ENCODE measurements at places on chromosomes 7 and 10.

DNA sequence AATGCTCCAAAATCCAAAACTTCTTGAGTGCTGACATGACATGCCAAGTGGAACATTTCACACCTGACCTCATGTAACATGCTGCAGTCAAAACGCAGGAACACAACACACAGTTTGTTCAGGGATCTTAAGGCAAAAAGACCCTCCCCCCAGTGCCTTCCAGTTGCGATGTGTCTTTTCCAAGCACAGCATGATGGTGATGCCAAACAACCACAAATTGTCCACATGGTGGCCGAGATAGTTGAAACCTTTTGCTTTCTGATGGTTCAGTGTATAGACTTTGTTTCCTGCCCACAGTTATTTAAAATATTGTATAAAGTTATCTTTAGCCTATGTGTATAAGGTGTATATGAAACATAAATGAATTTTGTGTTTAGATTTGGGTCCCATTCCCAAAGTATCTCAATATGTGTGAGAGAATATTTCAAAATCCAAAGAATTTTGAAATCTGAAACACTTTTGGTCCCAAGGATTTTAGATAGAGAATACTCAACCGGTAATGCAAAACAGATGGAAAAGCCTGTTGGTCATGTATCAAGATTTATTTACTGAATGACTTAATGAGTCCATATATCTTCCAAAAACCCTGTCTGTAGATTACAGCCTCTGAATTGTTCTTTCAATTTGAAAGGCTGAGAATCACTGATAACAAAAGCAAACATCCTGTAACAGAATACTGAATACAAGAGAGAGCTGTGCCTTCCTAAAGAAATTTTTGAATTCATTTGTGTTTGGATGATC, 93.4 kb upstream of the OIT3 start:
- no peak for DNase-seq

DNA sequence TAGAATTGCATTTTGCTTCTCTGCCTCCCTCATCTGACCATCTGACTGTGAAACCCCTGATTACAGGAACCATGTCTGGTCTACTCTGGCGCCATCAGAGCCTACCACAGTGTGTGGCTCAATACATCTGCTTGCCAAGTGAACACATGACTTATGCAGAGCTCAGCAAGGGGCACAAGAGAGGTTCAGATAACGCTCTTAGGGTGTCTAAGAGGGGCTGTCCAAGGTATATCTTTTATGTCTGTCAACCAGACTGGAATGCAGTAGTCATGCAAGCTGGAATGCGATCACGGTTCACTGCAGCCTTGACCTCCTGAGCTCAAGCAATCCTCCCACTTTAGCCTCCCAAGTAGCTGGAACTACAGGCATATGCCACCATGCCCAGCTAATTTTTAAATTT, 10.3 kb upstream of the RRP12 start:
- no peak for DNase-seq

DNA sequence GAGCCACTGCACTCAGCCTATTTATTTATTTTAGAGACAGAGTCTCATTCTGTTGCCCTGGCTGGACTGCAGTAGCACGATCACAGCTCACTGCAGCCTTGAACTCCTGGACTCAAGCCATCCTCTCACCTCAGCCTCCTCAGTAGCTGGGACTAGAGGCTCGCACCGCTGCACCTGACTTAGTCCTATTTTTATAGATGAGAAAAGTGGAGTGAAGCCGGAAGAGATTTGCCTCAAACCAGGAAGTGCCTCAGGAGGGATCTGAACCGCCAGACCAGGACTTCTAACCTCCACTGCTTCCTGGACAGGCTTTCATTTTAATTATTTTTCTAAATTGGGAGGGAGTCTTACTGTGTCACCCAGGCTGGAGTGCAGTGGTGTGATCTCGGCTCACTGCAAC, 17.5 kb upstream of the CLIP2 start:
- no peak for DNase-seq

GRCh38 chr7:108452707-108453106, 3.5 kb downstream of the NRCAM start:
- DNase-seq: no peak

DNA sequence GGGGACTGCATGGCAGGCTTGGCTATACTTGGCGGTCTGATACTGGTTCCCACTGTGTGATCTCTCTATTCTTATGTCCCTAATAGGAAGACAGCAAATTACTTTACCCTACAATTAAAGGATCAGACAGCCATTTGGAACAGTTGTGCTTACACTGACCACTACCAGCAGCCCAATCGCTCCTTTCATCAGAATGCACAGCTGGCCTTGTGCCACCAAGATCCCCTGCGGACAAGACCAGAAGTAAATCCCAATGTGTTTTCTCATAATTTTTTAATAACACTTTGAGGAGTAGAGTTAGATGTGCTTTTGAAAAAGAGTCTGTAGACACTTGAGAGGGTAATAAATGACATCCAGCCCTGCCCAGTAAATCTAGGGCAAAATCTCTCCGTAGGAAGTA, 297.2 kb upstream of the ZNF32 start:
- DNase-seq: no peak

- DNase-seq: no peak
These were observed 23.1 kb downstream of the DNAJB9 start for GRCh38 chr7:108592646-108593201.

DNA sequence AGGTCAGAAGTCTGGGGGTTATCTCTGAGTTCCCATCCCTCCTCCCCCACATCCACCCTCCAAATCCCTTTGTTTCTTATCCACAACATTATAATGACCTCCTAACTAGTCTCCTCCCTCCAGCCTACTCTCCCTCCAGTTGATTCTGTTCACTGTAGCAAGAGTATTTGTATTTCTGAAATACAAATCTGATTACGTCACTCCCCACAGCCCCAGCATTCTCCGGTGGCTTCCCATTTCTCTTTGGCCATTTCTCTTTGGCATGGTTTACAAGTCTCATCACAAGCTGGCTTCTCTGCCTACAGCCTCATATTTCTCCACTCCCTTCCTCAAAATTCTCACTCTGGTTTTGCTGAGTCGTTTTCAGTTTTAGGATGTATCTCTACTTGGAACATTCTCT, 24.6 kb upstream of the MRPS33 start:
- no peak for DNase-seq

- DNase-seq: no peak
These were observed 78.9 kb upstream of the KMT2C start for GRCh38 chr7:152514771-152515105.

GRCh38 chr7:102081244-102081627, 205.4 kb upstream of the SH2B2 start:
- no peak for DNase-seq

DNA sequence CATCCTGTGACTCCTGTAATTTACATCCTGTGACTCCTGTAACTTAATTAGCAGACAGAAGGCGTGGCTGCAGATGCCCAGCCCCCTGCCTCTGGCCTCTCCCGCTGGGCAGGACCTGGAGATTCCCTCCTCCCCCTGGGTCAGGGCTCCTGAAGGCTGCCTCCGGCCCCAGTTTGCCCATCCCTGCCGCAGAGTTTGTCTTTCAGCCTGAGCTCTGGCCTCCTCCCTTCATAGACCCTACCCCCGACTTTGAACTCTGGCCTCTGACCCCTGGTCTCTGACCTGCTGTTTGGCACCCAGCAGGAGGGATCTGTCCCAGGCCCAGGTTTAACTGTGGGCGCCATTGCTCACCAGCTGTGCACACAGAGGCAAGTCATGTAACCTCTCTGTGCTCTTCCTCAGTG, 45.6 kb downstream of the ELFN1 start:
- no peak for DNase-seq

DNA sequence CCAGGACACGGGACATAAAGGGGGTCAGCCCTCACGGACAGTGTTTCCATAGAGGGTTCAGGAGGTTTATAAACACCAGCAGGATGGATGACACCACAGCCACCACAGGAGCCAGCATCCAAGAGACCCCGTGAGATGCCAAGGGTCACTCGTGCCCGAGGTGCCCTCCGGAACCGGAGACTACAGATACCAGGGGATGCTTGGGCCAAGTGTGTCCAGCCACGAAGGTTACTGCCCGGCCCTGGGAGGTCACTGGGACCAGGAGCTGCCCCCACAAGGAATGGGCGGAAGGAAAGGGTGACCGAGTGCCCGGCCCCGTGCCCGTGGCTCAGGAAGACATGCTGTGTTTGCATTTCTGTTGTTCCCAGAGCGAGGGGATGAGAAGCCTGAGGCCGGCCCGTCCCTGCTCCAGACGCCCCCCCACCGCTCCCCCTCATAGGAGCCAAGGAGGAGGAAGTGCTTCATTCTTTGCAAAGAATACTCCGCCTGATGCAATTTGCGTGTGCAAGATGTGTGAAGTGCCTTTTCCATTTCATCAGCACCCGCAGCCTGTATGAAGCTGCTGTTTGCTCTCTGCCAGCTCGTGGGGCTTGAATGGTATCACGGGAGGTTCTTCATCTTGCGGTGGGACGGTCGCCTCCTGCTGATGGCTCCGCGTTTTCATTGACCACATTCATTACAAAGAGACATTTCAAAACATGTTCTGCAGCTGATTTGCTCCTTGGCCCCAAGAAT, 176.4 kb downstream of the ELFN1 start:
- no peak for DNase-seq

GRCh38 chr7:98805956-98806838, 63.6 kb downstream of the TMEM130 start:
- no peak for DNase-seq
